ENCODE measurements at places on chromosomes 6 and 20. TPM values are rescaled to one million over a fixed set of nuclear protein-coding genes. Genes with fewer than 3 reads are reported as not detected.

OSBPL2 gene
- total RNA-seq: 49.5 TPM

EPB41L1 gene
- 0.93 TPM for total RNA-seq

CD83 gene
- total RNA-seq: 13.8 TPM

UBE2C gene
- 200 TPM for total RNA-seq
